ENCODE measurements at places on chromosomes 5 and 9. TPM values are rescaled to one million over a fixed set of nuclear protein-coding genes. Genes with fewer than 3 reads are reported as not detected.

The ARL10 gene
- total RNA-seq: 1.4 TPM

The C9orf43 gene
- total RNA-seq: 0.45 TPM

The CEP72 gene
- 10.5 TPM for total RNA-seq

The ADGRV1 gene
- 6.0 TPM for total RNA-seq

The ADRB2 gene
- 11.4 TPM for total RNA-seq

The SELENOP gene
- total RNA-seq: not detected
